ENCODE measurements at places on chromosomes 7 and 10.

- DNase-seq, result no peak
Observed at GRCh38 chr7:40437498-40437897, 302.7 kb downstream of the SUGCT start.

- no peak for DNase-seq
Observed at GRCh38 chr10:129334266-129334665, 132.8 kb upstream of the MGMT start.

DNA sequence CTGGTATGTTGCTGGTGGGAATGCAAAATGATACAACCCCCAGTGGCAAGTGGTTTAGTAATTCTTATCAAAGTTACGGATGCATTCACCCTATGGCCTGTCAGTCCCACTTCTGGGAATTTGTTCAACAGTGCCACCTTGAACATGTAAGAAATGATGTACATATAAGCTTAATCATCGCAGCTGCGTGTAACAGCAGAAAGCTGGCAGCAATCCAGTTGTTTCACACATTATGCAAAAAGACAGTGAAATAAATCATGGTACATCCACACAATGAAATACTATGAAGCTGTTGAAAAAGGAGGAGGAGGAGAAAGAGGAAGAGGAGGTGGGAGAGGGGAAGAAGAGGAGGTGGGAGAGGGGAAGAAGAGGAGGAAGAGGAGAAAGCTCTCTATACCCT is 76.2 kb upstream of the MYL10 start:
- no peak for DNase-seq

DNA sequence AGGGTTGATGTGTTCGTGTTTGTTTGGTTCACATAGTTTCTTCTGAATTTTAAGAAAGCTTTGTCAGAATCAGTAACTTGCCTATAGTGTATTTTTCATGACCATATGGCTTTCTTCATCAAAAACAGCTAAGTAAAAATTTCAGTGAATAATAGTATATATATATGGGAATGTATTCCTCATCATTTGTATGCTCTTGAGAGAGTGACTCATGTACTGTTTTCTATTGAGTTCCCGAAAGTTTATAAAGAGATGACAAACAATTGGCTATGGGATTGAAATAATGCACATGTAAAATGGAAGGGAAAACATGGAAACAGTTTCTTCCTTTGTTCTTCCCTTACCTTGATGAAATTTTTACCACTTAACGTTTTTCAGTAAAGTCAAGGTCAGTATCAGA is 56.4 kb downstream of the KAT6B start:
- DNase-seq, result no peak

DNA sequence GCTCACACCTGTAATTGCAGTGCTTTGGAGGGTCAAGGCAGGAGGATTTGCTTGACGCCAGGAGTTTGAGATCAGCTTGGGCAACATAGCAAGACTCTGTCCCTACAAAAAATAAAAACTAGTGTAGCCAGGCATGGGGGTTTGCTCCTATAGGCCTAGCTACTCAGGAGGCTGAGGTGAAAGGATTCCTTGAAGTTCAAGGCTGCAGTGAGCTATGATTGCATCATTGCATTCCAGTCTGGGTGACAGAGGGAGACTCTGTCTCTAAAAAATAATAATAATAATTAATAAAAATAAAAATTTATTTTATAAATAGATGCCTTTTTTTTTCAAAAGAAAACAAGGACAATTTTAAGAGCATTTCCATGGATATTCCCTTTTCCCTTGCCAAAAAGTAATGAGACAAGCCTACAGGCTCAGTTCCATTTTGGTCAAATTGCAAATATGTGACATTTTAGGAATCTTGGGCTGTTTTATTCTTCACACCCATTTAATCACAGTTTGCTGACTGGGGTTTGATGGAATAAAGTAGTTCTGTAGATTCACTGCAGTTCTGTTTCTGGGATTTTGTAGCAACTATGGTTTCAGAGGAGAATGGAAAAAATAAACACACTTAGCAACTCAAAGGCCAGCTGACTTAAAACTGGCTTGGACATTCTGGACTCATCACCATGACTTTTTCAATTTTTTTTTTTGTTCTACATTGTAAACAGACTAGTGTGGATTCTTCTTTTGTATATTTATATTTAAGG is 48.4 kb upstream of the ARHGAP21 start:
- no peak for DNase-seq

DNA sequence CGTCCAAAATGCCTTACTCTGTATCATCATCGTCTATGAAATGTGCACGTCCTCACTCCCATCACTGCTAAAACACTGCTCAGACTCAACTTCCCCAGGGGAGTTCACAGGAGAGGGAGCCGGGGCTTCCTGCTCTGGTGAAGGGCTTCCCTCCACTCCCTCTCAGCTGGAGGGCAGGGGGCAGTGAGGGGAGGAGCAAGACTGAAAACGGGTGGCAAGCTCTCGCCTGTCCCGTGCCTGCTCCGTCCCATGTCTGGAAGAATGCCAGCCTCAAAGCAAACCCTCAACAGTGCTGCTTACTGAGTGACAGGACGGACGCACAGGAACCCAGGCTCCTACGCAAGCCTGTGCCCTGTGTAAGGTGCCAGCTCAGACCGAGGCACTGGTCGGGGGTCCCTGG is 25.1 kb downstream of the PRKAG2 start:
- no peak for DNase-seq

DNA sequence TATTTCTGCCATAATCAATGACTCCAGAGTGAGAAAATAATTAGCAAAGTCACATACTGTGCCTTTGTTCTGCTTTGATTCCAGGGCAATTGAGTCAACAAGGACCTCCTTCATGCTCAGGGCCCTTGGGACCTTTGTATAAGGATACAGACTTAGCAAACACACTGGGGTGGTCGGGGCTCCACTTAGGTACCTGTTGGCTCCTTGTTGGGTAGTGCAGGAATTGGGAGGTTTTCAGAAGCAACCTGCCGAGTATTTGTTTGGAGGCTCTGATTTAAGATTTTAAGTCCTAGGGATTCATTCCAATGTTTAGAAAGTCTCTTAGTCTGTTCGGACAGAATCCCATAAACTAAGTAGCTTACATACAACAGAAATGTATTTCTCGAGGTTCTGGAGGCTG is 3.0 kb downstream of the ADCK2 start:
- DNase-seq, result no peak

- no peak for DNase-seq
Observed at GRCh38 chr7:130971297-130971696, 237.3 kb upstream of the KLF14 start.

- DNase-seq, result no peak
Observed at GRCh38 chr10:3510741-3511140, 274.3 kb downstream of the KLF6 start.

- DNase-seq, result no peak
Observed at GRCh38 chr10:96446966-96447596, 66.6 kb downstream of the TLL2 start.

- DNase-seq, result no peak
Observed at GRCh38 chr7:19670806-19671205, 38.0 kb downstream of the POLR1F start.

GRCh38 chr7:119271147-119271779 is 1001.7 kb upstream of the KCND2 start:
- no peak for DNase-seq

- DNase-seq, result no peak
Observed at GRCh38 chr7:155488483-155489127, 30.7 kb downstream of the EN2 start.

- DNase-seq, result peak; percentile 19
Observed at GRCh38 chr7:64183126-64183742, 23.8 kb upstream of the ZNF735 start.

DNA sequence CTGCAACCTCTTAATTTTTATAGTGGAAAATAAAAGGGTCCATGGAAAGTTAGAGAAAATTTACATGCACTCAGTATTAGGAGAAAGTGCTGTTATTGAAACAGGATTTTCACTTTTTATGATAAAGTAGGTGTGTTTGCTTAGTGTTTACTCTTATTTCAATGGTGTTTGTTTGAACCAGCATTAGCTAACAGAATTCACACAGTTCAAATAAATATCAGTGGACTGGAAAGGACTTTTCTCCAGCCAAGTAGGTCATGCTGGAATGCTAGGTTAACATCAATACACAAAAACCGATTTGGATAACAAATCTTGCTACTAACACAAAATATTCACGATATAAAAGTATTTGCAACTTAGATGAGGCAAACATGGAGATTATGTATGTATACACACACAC is 49.4 kb upstream of the BET1 start:
- no peak for DNase-seq

GRCh38 chr10:30602747-30603146 is 26.8 kb downstream of the LYZL2 start:
- no peak for DNase-seq

- no peak for DNase-seq
Observed at GRCh38 chr7:36035186-36035585, 117.9 kb upstream of the EEPD1 start.

- no peak for DNase-seq
Observed at GRCh38 chr10:19819419-19820033, 3.3 kb downstream of the PLXDC2 start.

DNA sequence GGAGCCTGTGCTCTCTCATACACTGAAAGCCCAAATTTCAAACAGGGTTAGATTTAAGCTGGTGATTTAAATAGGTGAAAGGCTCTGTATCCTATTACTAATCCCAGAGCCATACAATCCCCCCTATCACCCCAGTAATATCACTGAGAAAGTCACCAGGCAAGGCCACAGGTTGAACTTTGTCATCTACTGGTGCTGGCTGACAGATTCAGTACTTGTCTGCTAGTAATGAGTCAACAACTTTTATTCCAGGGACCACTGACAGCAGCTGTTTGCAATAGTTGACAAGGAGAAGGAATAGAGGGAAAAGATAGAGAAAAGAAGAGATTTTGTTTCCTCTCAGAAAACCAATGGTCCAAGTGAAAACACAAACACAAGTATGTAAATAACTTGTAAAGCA is 10.4 kb downstream of the ASB15 start:
- no peak for DNase-seq

DNA sequence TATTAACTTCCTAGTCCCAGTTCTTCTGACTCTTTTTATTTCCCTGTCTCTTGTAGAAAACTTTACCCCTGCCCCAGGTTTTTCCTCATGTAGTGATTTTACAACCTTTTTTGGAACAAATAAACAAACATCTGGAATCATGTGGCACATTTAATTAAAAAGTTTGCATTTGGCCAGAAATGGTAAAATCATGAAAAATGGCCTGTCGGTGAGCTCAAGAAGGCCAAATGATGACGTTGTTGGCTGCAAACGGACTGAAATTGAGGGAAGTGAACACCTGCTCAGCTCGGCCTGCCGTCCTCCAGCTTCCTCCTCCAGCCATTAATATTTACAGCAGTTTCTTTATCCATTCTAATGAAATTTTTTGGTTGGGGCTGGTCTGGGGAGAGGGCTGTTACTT is 902.8 kb downstream of the LRMDA start:
- no peak for DNase-seq

DNA sequence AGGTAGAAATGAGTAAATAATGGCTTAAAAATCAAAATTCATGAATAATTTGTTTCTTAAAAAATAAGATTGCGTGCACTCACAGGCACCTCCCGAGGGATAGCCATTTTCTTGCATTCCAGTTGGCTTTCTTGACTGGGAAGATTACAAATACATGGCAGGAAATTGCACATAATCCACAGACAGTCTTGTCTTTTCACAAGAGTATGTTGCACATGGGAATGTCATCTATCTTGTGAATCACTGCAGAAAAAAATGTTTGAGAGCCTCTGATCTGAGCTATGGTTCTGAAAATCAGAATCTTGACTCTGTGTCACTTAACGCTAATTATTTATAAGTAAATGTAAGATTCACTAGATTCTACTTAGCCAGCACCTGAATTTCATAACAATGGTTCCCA is 74.1 kb upstream of the PRKG1 start:
- DNase-seq, result no peak

- DNase-seq, result peak; percentile 5
Observed at GRCh38 chr10:43689618-43689954, 40.9 kb upstream of the ZNF32 start.

- no peak for DNase-seq
Observed at GRCh38 chr10:47331954-47332353, 9.7 kb downstream of the GDF2 start.

DNA sequence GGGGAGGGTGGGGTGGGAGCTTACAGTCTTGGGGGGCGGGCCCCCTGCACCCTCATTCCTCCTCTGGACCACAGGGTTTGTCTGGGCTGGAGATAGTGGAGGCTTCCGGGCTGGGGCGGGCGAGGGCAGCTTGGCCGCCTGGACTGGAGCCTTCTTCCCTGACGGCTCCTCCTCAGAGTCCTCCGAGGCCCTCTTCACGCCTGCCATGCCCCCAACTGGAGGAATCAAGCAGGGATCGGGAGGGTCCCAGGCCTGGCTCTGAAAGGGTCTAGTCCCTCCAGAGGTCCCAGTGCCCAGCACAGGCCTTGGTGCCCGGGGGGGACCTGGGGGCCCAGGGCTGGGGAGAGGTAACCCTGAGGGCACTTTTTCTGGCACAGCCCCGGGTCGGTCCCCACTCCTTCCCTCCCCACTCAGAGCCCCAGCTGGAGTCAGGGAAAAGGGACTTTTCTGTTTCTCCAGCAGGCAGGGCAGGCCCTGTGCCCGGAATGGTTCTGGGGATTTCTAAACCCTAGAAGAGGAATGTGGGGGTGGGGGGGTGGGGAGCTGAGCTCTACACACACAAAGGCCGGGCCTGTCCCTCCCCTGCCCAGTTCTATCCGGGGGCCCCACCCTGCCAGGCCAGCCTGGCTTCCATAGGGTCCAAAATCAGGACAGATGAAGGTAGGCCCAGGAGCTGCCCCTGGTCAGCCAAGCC is 11.6 kb downstream of the MICALL2 start:
- no peak for DNase-seq
